ENCODE measurements at places on chromosomes 1 and 21.

DNA sequence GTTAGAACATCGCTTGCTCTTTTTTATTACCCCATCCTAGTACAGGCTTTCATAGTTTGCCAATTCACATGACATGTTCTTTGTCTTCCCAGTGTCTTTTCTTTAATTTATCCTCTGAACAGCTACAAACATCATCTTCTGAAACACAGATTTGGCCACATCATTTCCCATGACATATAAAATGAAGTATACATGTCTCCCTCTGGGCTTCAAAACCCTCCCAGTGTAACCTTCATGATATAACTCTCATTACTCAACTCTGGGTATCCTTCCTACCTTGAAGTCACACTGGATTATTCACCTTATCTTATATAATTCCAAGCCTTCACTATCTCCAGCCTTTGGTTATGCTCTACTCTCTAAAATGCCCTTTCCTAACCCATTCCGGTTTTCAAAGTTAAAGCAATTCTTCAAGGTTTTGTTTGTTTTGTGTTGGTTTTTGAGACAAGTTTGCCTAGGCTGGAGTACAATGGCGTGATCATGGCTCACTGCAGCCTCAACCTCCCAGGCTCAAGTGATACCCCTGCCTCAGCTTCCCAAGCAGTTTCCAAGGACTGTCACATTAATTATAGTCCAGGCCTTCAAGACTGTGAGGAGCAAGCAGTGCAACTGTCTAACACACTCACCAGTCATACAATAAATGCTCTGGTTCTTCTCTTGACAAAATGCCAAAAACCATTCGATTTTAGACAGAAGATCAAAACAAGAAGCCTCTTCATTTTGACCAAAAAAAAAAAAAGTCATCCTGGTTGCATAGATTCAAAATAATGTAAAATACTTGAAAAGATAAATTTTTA, 5.8 kb downstream of the RGS1 start:
- no peak for DNase-seq

DNA sequence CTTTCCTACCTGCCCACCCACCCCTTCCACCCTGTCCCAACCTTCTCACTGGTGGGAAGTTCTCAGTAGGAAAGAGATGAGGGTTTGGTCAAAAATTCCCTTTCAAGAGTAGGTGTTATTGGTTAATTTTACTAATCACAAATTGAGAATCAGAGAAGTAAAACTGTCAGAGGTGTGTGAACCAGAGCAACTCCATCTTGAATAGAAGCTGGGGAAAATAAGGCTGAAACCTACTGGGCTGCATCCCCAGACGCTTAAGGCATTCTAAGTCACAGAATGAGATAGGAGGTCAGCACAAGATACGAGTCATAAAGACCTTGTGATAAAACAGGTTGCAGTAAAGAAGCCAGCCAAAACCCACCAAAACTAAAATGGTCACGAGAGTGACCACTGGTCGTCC, 11.5 kb downstream of the PLA2G2D start:
- no peak for DNase-seq

DNA sequence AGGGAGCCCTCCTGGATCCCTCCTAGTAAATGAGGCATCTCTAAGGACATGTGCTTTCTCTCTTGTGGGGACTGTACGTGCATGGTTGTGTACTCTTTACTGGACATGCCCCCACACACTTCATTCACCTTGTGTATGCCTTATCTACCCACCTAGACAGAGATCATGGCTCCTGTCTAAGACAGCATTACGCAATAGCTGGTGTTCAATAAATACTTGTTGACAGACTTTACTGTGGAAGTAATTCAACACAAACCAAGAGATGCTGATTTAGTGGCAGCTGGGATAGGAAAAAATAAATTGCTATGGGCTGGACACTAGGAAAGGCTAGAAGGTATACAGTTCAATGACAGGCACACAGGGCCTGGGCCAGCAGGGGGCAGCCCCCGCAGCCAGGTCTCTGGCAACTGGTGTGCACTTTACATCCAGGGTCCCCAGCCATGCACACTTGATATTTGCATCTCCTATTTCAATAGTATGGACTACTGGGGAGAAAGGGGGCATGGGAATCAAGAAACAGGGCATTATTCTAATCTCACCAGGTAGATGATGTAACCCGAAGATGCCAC, 24.2 kb downstream of the TRABD2B start:
- DNase-seq: no peak

GRCh38 chr1:208089149-208089548, 155.0 kb downstream of the PLXNA2 start:
- no peak for DNase-seq

DNA sequence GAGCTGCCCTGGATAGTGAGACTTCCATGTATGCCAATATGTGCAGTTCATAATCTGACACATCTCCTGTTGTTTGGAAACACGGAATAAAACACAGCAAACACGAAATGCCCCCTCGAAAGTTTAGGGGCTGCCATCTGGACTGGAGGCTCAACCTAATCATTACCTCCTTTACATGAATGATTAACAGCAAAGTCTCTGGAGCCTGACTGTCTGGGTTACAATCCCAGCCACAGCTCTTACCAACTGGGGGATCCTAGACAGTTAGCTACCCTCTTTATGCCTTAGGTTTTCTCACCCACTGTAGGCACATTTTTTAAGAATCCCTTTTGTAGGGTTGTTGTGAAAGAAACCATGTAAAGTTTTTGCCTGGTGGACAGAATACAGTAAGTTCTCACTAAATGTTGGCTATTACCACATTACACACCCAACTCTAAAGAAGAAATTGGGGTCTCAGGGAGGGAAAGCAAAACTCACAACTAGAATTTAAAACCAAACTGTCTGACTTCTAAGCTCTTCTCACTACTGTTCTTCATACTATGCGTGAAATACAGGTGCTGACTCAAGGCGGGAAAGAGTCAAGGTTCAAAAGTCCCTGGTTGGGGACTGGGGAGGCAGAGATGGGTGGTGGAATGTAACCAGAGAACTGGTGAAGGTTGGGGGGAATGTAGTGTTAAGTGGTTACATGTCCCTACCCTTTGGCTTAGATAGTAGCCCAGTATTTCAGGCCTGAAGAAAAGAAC, 24.2 kb downstream of the CYP4A22 start:
- DNase-seq: no peak

GRCh38 chr1:168608796-168609715, 32.7 kb downstream of the XCL1 start:
- DNase-seq: no peak

- DNase-seq: no peak
These were observed 1227.1 kb downstream of the NCAM2 start for GRCh38 chr21:22225299-22225698.

GRCh38 chr21:26138615-26139257, 31.8 kb downstream of the APP start:
- no peak for DNase-seq

- no peak for DNase-seq
These were observed 13.6 kb upstream of the SYT14 start for GRCh38 chr1:209924390-209924789.

DNA sequence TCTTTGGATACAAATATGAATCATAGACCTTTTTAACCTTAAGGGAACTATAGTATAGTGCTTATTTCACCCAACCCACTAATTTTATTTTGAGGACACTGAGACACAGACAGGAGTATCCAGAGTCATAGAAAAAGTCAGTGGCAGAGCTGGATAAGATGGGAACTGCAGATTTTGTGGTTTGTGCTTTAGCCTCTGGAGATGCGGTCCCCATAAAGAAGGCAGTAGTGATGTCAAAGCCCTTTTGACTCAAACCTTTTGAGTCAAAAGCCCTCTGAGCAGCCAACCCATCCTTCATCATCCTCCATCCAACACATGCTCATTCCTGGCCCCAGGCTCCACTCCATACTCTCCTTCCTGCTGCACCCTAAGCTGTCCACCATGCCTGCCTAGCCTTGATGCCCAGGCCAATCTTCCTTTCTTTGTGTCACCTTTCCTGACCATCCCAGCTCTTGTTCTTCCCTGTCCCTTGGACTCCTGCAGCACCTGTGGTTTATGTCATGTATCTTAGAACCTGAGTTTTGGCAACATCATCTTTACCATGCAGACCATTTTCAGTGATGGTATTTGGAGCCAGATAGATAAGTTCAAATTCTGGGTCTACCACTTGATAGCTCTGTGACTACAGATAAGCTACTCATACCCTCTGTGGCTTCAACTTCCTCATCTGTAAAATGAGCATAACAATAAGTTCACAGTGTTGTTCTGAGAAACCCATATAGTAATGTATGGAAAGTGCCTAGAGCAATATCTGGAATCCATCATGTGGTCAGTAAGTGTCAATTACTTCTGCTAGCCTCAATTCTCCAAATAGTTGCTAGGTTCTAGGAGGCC, 20.1 kb downstream of the SLAMF1 start:
- no peak for DNase-seq

- no peak for DNase-seq
These were observed 246.6 kb upstream of the CACYBP start for GRCh38 chr1:174753131-174753530.

Data from stimulated activated CD4-positive, alpha-beta T cell treated with anti-CD3 and anti-CD28 coated beads, Interleukin-4, amount 100 ng/mL, for 24 hours (primary cell).